Immature natural killer cell (primary cell): ENCODE measurements at places on chromosomes 12 and 14. TPM values are rescaled to one million over a fixed set of nuclear protein-coding genes. Genes with fewer than 3 reads are reported as not detected.

Gene ATL1
- polyA plus RNA-seq: 3.6 TPM

DNA sequence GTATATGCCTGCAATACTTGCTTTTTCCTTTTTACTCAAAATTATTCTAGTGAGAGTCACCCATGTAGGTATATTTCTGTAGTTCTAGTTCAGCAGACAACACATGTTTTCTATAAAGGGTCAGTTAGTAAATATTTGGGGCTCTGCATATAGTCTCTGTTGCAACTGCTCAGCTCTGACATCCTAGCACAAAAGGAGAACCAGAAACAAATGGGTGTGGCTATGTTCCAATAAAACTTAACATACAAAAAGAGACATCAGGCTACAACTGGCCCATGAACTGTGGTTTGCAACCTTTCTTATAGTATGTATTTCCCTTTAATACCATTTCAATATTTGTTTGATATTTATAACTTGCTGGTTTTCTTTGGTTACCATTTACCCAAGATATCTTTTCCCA, 11.9 kb downstream of the NT5DC3 start:
- DNase-seq: no peak
- H3K27me3 ChIP-seq: no peaks in the 10 kb centered on the region

Gene PAX9
- not detected for polyA plus RNA-seq

DNA sequence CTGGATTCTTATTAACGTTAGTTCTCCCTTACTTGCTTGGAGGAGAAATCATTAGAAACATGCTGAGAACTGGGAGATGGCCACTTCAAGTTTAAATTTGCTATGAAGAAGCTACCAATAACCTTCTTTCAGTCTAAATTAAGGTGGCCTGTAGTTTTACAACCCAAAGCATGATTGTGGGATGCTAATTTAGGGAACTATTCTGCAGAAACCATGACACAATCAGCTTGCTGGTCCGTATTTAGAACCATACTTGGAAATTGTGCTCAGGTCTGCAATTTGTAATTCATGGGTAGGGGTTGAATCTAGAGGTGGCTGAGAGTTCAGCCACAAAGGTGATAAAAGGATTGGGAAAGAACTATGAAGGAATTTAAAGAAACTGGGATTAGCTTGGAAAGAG, 405.7 kb downstream of the RAD51B start:
- H3K27ac ChIP-seq: no peak overlapping the region
- H3K4me1 ChIP-seq: no peaks in the 10 kb centered on the region
- no peaks in the 10 kb centered on the region for H3K27me3 ChIP-seq
- no peak overlapping the region for H3K4me3 ChIP-seq
- no peak for DNase-seq

DNA sequence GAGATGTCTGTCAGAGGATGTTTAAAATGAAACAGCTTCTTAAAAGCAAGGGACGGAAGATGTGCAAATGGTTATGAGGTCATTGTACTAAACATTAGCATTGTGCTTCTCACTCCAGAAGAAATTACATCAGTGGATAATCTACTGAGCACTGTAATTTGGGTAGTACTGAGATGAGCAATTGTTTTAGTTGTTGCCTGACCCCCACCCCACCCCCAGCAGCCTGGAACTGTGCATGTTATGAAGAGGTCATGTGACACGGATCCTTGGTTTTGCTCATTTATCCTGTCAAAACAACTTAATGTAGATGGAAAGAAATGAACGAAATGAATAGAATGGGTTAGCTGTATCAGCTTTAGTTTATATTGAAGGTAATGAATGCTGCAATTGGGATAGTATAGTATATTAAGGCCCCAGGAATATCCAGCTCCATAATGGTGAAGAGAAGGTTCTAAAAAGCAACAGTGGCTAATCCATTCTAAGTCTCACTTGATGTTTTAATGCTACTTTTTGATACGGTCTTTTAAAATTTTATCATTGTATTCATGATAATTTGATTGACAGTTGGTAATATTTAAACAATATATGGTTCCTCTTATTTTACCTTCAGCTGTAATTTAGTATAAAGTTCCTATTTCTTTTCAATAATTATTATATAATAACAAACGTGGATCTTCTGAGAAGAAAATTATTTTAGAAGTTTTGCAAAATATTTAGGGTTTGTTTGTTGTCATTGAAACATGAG, 58.5 kb downstream of the WNK1 start:
- H3K27me3 ChIP-seq: no peaks in the 10 kb centered on the region
- H3K4me3 ChIP-seq: no peak overlapping the region
- peaks cover 44% of the 10 kb centered on the region for H3K4me1 ChIP-seq

GRCh38 chr14:63296060-63296563, 22.6 kb downstream of the GPHB5 start:
- peaks cover 14% of the 10 kb centered on the region for H3K4me1 ChIP-seq
- DNase-seq: no peak
- H3K36me3 ChIP-seq: no peaks in the 10 kb centered on the region
- H3K4me3 ChIP-seq: no peak overlapping the region

GRCh38 chr12:26648999-26649398, 184.0 kb downstream of the ITPR2 start:
- peaks cover 43% of the 10 kb centered on the region for H3K36me3 ChIP-seq
- no peak overlapping the region for H3K4me3 ChIP-seq
- no peak overlapping the region for H3K27ac ChIP-seq
- no peak for DNase-seq
- no peaks in the 10 kb centered on the region for H3K27me3 ChIP-seq

- no peak for DNase-seq
- peaks cover 18% of the 10 kb centered on the region for H3K36me3 ChIP-seq
- no peak overlapping the region for H3K4me3 ChIP-seq
- no peaks in the 10 kb centered on the region for H3K4me1 ChIP-seq
- no peak overlapping the region for H3K27ac ChIP-seq
- no peaks in the 10 kb centered on the region for H3K27me3 ChIP-seq
Observed at GRCh38 chr12:44379831-44380230, 496.3 kb downstream of the NELL2 start.

GRCh38 chr12:64609536-64610078, 688 bp upstream of the RASSF3 start:
- no peak for DNase-seq
- peak overlapping the region; percentile 95 for H3K27ac ChIP-seq
- H3K4me1 ChIP-seq: peaks cover 50% of the 10 kb centered on the region
- no peaks in the 10 kb centered on the region for H3K36me3 ChIP-seq
- H3K27me3 ChIP-seq: no peaks in the 10 kb centered on the region
